Mesothelial cell of epicardium (in vitro differentiated cells): ENCODE measurements at places on chromosomes 7 and 10.

DNA sequence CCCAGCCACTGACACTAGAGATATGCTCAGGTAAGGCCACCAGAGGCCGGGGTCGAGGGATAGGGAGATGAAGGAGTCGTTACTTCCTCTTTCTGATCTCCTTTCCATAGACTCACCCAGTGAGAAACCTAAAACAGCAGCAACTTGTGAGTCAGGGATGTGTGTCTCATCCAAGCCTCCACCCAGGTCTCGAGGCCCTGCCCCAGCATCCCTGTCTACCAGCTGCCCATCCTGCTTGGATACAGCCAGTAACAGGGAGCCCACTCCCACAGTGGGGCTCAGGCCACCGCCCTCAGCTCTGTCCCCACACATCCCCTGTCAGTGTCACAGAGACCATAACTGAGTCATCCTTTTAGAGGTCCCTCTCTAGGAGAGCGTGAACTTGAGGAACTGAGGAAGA is 49.6 kb upstream of the CHST15 start:
- DNase-seq, result no peak

DNA sequence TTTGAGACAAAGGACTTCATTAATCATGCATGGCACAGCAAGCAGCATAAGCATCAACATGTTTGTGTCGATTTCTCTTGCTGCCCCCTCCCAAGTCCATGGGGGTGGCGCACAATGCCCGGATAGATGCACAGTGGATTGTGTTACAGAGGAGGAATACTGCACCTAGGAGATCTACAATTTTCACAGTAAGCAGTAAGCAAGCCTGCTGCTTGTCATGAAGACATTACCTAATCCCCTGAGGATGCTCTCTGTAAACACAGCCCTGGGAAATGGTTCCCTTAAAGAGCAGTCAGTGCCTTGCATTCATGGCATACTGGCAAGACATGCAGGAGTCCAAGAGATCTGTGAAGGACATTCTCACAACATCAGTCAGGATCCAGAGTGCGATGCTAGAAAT is 137.7 kb downstream of the ETV1 start:
- no peak for DNase-seq

DNA sequence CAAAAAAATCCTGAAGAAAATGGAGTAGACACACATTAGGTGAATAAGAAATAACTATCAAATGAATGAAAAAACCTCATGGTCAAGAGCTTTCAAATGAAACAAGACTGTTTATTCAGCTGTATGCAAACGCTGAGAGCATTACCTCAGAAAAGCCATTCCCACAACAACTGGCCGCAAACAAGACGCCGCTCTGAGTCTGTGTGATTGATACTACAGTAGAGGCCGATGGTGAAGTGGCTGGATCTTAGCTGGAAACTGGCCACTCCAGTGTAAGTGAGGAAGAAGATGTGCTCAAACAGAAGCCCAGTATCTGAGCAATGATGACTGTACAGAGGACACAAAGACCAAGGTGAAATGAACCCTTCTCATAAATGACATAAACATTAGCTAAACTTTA is 252.4 kb upstream of the GHITM start:
- DNase-seq, result no peak

DNA sequence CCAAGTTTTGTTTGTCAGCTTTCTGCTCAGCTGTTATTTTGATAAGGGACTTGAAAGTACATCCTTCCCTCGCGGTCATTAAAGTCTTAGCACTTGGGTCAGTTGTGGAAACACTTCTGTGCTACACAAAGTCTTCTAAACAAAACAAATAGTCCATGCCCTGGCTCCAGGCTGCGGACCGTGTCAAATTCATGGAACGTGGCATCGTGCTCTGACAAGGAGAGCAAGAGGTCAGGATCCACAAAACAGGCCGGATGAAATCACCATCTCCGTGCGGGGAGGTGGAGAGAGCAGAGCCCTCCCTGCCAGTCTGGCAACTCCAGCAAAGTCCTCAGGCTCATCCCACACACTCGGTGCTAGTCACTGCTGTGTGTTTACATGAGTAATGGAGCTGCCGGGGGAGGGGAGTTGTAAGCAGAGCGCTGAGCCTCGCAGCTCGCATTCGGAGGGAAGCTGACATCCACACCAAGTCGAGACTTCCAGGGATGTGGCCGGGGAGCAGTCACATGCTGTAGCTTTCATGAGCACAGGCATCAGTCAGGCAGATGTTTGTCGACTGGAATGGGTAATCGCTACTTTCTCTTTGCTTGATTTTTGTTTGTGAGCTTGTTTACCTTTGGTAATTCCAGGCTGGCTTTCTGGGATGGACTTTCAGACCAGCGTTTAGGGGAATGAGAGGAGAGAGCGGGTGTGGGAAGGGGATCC is 147.6 kb downstream of the ARID5B start:
- peak; percentile 68 for DNase-seq

DNA sequence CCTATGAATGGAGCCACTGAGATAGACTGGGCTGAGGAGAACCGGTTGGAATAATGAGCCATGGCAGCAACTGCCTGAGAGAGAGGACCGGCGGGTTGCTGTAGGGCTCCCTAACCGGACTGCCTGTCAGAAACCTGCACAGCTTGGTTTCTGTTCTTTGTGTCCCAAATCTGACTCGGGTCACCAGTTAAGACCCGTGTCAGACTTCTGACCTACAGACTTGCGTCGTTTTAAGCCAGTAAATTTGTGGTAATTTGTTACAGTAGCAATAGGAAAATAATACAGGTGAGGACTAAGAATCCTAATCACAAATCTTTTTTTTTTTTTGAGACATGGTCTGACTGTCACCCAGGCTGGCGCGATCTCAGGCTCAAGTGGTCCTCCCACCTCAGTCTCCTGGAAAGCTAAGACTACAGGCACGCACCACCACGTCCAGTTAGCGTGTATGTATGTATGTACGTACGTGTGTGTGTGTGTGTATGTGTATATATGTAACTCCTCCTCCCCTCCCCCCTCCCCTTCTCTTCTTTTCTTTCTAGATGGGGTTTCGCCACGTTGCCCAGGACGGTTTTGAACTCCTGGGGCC is 672 bp upstream of the DDX56 start:
- no peak for DNase-seq

DNA sequence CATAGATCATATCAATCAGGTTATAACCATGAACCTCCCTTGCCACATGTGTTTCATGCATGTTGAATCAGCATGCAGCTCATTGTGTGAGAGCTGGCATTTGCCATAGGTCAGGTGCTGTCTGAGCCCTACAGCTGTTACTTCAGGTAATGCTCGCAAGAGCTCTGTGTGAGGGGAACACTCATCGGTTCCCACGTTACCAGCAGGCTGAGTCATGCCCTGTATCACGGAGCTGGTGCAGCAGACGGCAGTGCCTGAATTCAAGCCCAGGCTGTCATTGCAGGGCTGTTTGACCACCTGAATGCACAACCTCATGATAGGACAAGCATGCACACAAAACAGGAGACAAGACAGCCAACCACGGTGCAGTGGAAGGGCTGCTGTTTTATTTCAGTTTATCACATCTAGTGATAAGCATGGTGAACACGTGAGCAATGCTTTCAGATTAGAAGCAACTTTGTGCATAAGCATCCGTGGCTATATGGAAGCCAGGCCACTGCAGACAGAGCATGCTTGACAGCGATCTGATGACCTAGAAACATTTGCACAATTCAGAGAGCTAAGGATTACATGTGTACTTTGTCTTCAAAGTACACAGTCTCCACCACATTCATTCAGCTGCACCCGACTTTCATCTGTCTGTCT is 56.4 kb upstream of the PFKP start:
- DNase-seq, result no peak

- no peak for DNase-seq
Observed at GRCh38 chr10:74683621-74684364, 142.6 kb upstream of the KAT6B start.

GRCh38 chr7:12146813-12147212 is 64.3 kb upstream of the TMEM106B start:
- DNase-seq, result no peak
